ENCODE measurements at places on chromosomes 2 and 18.

DNA sequence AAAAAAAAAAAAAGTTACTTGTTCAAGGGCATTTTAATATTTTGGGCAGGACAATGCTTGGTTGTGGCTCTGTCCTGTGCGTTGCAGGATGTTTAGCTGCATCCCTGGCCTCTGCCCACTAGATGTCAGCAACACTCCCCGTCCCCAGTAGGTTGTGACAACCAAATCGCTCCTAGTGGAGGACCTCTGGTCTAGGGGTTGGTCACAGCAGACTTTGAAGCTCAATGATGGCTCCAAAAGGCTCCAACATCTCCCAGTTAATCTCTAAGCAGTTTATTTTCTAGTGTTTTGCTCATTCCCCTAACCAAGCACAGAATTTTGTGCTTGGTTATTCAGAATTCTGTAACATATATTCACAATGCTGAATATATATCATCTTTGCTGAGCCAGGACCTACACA lies 67.0 kb downstream of the CHRNA1 start:
- peak; percentile 64 for DNase-seq

GRCh38 chr2:56540916-56541315 lies 357.1 kb downstream of the CCDC85A start:
- DNase-seq = no peak

- DNase-seq = peak; percentile 11
These were observed 195.8 kb downstream of the MTX2 start for GRCh38 chr2:176464886-176465564.

DNA sequence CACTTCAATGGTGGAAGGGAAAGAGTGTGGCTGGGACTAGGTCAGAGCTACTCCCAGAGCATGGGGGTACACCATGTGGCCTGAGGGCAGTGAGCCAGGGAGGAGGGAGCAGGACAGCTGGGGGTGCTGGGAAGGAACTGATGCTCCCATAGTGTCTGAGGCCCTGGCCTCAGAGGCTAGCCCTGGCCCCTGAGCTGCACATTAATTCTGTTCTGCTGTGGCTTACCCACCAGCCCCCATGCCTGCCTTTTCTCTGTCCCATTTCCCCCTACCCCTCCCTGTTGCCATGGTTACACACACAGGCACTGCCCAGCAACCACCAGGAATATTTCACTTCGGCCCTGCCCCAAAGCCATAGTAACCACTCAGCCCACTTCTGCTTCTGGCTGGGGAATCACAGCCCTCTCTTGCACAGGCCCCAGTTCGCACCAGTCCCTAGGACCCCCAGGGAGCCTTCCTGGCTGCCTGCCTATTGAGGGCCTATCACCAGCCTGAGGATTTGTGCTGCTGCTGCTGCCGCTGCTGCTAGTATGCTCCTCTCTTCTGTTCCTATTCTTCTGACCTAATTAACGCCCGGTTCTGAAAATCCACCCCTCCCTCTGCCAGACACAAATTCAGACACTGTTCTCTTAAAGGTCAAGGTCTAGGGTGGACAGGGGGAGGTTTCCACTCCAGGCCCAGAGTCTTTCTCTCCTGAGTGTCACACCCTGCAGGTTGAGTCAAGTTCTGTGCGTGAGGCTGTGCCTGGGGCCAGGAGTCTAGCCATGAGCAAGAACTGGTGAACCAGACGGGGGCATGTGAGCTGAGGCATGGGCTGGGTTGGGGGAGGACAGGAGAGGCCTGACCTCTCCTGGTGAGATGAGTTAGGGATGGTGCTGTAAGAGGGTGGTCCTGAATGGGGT lies 87.1 kb upstream of the MCFD2 start:
- peak; percentile 50 for DNase-seq

DNA sequence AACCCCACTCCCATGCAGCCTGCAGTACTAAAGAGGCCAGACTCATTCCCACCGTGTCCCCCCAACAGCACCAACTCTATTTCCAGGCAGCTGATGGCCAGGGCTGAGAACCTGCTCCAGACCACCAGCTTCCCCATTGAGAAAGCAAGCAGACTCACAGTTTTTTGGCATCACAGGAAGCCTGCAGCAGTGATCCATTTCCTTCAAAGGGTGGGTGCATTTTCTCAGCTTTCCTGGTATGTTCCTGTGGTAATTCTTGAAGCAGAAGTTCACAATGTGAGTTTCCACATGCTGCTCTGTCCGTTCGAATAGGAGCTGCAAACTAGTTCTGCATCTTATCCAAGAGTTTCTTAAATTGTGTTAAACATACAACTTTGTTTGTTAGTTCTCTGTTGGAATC lies 1249.6 kb upstream of the FAM98A start:
- no peak for DNase-seq

- DNase-seq = no peak
These were observed 144.4 kb upstream of the ITGA6 start for GRCh38 chr2:172282944-172283343.

DNA sequence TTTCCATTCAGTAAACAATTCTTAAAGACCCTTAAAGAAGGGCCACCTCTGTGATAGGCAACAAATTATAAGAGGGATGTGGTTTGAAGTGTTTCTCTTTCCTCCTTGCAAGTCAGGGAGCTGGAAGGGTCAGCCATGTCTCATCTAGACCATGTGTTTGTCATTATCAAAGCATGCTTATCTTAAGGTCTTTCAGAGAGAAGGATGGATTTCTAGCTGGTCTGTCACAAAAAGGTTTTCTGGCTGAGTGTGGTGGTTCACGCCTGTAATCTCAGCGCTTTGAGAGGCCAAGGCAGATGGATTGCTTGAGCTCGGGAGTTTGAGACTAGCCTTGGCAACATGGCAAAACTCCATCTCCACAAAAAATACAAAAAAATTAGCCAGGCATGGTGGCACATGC lies 59.2 kb upstream of the PEX13 start:
- DNase-seq = no peak

DNA sequence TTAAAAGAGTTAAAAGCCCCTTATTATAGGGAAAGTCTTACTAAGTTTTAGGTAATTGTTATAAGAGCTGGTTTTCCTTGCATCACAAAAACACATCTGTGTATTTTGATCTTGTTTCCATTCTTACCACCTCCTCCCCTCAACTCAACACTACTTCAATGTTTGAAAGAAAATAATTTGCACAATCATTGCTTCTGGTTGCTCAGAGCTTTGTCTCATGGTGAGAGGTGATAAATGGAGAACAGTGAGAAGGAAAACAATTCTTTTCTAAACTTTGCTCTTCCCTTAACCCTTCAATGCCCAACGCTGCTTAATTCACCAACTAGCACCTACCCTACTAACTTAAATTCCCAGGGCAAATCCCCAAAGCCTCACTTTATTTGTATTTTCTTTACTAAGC lies 268.1 kb upstream of the LINC00305 start:
- no peak for DNase-seq

GRCh38 chr2:141142025-141142424 lies 988.8 kb downstream of the LRP1B start:
- DNase-seq = no peak

DNA sequence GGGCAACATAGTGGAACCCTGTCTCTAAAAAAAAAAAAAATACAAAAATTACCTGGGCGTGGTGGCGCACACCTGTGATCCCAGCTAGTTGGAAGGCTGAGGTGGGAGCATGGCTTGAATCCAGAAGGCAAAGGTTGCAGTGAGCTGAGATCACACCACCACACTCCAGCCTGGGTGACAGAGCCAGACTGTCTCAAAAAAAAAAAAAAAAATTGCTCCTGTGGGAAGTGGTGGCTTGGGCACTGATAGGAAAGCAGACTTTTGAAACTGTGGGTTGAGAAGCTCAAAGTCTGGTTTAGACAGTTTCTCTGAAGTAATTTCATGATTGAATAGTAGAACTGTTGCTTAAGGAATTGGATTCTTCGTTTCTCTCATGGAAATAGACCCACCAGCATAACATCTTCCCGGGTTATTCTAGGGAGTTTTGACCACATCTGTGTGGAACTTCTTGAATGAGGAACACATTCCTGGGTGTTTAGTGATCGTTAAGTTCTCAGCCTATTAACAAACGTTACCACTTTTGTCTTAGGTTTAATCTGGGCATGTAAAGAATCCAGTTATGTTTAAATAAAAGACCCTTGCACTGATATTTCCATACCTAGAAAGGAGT lies 33.5 kb downstream of the GRHL1 start:
- no peak for DNase-seq

DNA sequence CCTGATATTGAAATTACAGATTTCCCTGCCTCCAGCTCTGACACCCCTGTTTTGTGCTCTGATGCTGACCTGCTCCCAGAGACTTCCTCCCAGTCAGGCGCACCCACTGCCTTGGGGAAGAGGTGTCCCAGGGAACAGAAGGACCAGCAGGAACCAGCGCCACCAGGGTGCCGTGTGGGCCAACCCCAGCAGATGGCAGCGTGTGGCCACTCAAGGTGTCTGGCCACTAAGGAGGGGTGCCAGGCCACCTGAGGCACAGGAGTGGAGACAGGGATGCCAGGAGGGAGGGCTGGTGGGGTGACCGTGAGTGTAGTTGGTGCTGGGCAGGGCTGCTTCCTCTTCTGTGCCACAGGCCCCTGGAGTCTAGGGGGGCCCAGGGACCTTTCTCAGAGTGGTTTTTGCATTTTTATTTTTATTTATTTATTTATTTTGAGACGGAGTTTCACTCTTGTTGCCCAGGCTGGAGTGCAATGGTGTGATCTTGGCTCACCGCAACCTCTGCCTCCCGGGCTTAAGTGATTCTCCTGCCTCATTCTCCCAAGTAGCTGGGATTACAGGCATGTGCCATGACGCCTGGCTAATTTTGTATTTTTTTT lies 56.0 kb downstream of the TEX44 start:
- DNase-seq = peak; percentile 74

- no peak for DNase-seq
These were observed 378.5 kb upstream of the ID2 start for GRCh38 chr2:8303322-8303832.

Data from nephron progenitor cell (in vitro differentiated cells).